ENCODE measurements at places on chromosomes 7 and 10.

GRCh38 chr10:26172131-26172530 is 44.4 kb upstream of the GAD2 start:
- DNase-seq = no peak

DNA sequence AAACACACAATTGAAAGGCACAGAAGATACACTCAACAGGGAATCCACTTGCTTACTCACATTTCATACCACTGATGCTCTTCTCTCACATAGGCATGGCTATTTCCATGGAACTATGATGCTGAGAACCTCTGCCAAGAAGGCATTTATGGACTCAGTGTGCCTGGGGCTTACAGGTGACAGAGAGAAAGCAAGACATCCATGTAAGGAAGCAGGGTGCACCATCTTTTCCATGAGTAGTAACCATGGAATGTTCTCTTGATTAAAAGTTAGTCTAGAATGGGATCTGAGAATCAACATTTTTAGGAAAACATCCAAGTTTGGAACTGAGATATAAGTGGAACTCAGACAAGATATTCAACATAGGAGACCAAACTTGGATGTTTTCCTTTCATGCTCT is 52.5 kb upstream of the MACC1 start:
- DNase-seq = no peak

DNA sequence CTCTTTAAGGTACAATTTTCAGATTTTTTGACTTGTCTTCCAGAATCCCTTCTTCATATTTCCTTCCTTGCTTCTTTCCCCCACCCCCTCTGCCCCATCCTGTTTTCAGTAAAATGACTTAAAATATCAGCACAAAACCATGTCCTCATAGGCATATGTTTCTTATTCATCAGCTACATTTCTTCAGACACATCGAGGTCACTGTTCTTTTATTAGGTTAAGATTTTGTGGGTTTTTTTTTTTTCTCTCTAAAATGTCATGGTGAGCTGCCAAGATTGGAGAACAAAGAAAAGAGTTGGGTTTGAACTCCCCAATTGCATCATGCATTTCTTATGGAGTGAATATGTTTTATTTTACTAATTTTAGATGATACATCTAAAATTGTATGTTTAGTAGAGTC is 35.8 kb downstream of the LAMB4 start:
- DNase-seq = no peak

DNA sequence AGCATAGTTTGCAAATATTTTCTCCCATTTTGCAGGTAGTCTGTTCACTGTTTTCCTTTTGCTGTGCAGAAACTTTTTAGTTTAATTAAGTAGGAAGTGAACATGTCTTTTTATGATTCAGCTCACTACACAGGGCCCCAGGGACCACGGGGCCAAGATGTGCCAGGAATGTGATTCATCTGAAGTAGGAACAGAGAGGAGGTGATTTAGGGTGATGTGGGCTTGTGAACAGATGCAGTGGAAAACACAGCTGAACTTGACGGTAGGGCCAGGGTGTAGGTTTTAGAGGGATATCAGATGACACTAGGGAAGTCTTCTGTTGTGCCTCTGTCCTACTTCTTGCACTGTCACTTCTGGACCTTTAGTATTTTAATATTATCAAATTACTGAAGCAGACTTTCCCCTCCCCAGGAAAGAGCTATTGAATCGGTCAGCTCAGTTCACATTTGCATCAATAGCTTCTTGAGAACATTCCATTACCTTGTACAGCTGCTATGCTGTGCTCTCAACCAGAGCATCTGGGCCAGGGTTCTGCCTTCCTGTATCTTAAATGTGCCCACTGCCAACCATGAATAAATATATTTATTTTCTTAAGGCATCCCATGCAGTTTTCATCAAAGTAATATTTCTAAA is 96.9 kb downstream of the OSBPL3 start:
- DNase-seq = no peak

- no peak for DNase-seq
Observed at GRCh38 chr7:135179321-135179925, 8.9 kb upstream of the CYREN start.

- DNase-seq = no peak
Observed at GRCh38 chr7:48096273-48096672, 7.2 kb downstream of the UPP1 start.
